ENCODE measurements at places on chromosomes 7 and 10.

GRCh38 chr7:124276005-124276622 is 243.2 kb upstream of the TMEM229A start:
- no peak for DNase-seq

GRCh38 chr10:86290933-86291615 is 75.5 kb downstream of the GRID1 start:
- no peak for DNase-seq

- no peak for DNase-seq
These were observed 370.2 kb downstream of the NRG3 start for GRCh38 chr10:82245157-82245556.

DNA sequence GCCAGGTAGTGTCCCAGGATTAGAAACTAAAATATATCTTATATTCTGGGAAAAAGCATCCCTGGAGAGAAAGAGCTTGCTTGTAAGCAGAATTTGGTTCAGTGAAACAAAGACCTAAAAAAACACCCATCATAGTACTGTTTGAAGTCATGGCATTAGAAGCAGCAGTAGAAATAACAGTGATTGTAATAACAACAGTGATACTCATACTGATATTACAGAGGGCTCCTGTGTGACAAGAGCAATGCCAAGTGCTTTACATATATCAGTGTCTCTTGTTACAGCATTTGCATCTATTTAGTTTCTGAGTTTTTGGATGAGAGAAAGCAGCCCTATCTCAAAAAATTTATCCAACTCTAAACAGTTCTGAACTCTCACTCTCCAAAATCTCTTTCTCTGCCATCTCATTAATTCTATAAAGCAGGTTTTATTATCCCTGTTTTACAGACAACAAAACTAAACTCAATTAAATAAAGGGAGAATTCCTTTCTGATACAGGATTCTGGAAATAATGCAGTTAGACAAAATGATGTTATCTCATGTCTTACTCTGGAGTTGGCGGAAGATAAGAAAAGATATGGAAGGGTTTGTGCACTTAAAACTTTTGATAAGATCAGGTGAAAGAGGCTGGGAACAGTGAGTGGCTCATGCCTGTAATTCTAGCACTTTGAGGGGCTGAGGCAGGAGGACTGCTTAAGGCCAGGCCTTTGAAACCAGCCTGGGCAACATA is 146.5 kb upstream of the AOAH start:
- DNase-seq, result no peak

- no peak for DNase-seq
These were observed 166.7 kb downstream of the POU6F2 start for GRCh38 chr7:39144420-39144819.

GRCh38 chr10:84213076-84213475 is 12.3 kb downstream of the LRIT2 start:
- DNase-seq, result no peak

DNA sequence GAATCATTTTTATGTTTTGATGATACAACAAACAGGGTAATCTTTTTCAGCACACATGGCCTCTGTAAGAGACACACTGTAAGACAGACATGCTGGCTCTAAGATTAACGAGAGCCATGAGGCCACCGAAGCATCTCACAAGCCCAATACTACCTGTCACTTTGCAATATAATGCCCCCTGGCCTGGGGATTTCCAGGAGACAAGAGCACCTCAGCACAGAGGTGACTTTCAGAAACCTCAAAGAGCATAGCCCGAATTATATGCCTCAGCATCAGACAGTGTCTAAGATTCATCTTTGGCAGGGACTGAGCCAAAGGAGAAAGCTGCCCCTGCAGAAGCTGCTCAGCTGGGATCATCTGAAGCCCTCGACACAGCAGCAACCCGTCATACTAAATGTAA is 44.2 kb upstream of the TMEM213 start:
- no peak for DNase-seq

DNA sequence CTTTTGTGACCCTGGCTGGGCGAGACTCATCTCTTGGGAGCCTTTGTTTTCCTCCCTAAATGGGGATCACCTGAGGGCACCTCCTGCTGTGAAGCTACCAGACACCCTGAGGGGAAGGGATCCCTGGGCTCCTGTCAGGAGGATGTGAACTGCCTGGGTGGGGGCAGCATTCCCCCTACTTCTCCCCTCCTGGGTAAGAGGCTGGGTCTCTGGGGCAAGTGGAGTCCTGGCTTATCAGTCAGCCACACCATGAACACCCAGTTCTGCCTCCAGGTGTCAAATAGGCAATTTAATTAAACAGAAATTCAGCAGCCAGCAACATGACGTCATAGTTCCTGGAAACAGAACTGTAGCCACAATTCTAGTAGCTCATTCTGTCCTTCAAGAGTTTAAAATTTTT is 97.7 kb upstream of the RET start:
- no peak for DNase-seq

DNA sequence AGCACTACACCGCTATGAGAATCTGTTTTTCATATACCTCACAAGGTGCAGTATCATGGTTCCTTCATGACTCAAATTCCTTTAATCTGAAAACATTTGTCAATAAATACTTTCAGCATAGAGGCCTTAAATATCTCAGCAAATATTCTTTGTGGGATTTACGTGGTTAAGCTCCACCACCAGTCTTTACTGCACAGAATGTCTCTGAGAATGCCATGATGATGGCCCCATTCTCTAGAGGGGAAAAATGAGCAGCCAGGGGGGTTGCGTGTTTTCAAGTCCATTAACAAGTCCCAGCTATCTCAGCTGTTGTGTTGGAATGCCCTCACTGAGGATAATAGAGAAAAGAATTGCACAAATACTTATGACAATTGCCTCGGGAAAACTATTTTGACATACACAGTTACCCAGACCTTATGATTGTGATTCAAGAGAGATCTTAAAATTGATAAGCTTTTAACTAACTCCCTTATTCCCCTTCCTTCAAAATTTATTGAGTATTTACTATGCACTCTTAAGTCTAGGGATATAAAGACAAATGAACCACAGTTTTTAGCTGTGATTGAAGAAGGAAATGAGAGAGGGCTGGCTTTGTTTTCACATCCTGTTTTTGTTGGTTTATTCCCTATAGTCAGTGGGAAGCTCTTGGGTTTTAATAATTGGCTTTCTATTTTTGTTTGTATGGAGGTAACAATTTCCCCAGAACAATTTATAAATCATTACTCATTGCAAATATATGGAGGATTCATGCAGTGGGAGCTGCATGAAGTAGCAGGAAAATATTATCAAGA is 176.5 kb upstream of the VWC2 start:
- no peak for DNase-seq

- DNase-seq, result no peak
These were observed 2.0 kb upstream of the GDF10 start for GRCh38 chr10:47297866-47298540.

Measured in activated gamma-delta T cell (primary cell).